ENCODE measurements at places on chromosomes 5 and 9.

GRCh38 chr9:34408173-34408572 lies 31.5 kb upstream of the MYORG start:
- no peak for DNase-seq

- DNase-seq, result no peak
Measured at GRCh38 chr5:88979726-88980125, 96.7 kb upstream of the MEF2C start.

DNA sequence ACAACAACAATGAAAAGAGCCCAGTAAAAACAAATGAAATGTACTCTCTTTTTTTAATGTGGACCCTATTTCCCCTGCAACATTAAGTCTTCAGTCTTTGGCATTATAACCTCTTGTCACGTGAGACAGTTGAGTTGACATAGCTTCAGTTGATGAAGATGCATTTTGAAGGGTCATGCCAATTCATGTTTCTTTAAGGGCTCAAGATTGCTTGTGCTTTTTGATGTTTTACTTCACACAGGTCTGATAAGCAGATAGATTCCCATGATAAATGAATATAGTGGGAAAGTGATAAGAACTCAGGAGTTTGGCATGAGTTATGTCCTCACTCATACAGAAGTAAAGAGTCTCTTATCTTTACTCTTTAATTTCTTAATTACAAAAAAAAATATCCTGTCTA lies 229.4 kb downstream of the SNCAIP start:
- DNase-seq, result no peak

DNA sequence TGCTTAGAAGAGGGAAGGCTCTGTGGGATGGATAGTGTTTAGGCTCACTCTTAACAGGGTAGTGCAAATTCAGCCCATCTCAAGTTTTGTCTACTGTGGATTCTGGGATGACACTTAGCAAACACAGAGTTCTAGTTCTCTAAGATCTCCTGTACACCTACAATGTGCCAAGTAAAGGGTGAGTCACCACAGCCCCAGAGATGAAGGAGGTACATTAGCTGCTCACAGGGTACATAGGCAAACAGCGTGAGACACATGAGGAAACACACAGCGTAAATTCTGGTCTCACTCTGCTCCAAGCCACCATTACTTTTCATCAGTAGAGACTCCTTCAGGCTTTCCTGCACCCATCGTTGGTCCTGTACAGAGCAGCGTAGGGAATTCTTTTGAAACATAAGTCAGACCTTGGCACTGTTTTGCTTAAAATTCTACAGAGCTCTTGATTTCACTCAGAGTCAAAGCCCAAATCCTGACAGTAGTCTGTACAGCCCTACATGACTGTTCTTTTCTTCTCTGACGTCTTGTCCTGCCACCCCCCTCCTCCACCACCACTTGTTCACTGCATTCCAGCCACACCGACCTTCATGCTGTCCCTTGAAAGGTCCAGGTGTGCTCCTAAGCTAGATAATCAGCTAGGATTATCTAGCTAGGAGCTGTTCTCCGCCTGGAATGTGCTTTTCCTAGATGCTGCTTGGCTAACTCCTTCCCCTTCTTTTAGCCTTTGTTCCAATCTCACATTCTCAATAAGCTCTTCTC lies 8.7 kb downstream of the ASTN2 start:
- DNase-seq, result no peak

DNA sequence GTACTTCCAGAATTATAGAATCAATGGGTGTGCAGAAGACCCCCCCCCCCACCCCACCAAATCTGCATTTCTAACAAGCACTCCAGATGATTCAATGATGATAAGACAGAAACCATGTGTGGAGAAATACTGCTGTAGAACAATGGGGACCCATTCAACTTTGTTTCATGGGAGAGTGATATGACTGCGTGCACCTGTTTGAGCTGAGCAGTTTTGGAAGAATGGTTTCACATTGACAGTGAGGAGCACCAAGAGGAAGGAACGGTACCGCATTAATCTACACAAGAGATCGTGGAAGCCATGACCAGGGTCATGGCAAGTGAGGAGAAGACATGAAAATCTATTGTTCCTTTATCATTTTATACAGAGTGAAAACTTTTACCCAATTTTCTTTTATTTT lies 202.7 kb downstream of the CD180 start:
- DNase-seq, result no peak

DNA sequence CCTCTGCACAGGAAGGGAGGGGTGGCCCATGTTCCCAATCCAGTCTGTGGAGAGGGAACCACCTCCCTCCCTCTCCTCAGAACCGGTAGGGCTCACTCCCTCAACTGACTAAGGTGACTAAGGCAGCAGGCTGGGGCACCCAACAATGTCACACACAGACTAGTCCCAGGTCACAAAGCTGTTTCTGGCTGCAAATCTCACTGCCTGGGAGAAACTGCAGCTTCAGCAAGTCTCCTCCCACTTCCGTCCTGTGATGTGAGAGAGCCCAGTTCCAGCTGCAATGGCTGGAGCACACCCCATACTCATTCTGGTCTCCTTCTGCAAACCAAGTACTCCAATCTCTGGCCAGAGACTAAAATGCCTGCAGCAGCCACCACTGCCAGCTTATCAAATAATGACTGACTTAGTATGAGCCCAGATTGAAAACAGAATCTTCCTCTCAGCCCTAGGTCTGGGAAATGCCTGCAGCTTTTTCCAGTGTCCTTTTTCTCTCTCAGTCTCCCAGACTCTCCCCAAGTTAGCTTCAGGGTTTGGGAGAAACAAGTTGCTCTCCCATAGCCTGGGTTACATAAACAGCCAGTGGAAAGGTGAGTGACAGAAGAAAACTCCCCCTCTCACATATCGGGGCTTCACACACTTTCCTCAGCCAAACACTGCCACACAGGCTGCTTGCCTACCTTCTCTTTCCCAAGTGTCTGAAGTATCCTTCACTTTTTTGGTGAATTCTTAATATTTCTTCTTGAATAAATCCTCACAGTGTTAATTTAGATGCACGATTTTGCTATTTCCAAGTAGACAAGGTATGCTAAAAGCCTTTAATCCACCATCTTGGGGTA lies 247.4 kb upstream of the RASA1 start:
- no peak for DNase-seq

DNA sequence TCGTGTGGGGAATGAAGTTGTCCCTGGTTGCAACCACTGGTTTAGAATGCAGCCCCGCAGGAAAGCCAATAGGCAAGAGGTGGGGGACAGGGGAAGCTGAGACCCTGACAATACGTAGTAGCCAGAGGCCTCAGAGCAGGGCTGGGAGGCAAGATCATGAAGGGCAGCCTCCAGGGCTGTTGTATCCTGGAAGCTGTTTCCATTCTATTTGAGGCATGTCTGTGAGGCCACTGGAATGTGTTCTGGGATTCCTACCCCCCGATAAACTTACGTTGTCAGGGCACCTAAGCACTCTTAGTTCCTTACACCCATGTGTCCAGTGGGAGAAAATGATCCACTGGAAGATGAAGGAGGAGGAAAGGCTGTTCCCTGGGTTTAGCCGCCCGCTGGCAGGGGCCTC lies 177.3 kb downstream of the CFAP90 start:
- no peak for DNase-seq
